ENCODE measurements at places on chromosomes 2 and 18.

- DNase-seq, result peak; percentile 78
Observed at GRCh38 chr2:219277703-219278654, 1.2 kb upstream of the DNAJB2 start.

DNA sequence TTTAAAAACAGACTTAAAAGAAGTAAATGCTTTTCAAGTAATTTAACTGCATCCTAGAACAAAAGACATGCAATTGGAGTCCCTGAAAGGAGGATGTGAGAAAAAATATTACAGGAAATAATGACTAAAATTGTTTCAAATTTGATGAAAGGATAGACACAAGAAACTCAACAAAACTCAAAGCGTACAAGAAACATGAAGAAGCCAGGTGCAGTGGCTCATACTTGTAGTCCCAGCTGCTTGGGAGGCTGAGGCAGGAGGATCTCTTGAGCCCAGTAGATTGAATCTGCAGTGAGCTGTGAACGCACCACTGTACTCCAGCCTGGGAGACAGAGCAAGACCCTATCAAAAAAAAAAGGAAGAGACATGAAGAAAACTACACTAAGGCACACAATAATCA lies 118.1 kb upstream of the SLC39A10 start:
- no peak for DNase-seq

DNA sequence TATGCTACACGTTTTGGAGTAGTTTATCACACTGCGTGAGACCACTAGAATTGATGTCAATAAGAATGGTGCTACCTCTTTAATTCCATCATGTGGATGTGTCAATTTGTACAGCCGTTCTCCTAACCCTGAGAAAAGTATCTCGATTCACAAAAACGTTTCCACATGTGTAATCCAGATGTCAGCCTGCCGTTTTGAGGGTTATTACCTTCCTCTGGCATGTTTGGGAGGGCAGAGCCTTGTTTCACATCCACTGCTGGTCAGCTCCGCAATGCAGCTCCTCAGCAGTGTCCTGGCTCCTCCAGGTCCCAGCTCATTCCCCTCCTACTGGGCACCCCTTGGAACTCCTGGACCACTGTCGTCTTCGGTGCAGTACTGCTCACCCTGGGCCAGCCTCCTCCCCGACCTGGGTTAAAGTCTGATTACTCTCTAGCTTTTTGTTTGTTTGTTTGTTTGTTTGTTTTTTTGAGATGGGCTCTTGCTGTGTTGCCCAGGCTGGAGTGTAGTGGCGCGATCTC lies 34.6 kb downstream of the COPS7B start:
- DNase-seq, result no peak

DNA sequence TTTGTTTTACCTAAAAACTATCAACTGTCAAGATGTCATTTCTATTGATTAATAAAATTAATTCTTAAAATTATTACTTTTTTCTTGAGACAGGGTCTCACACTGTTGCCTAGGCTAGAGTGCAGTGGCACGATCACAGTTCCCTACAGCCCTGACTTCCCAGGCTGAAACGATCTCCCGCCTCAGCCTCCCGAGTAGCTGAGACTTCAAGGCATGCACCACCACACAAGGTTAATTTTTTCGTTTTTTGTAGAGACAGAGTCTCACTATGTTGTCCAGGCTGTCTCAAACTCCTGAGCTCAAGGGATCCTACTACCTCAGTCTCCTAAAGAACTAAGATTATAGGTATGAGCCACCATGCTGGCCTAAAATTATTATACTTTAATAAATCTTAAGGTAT lies 18.7 kb downstream of the HNRNPLL start:
- no peak for DNase-seq

DNA sequence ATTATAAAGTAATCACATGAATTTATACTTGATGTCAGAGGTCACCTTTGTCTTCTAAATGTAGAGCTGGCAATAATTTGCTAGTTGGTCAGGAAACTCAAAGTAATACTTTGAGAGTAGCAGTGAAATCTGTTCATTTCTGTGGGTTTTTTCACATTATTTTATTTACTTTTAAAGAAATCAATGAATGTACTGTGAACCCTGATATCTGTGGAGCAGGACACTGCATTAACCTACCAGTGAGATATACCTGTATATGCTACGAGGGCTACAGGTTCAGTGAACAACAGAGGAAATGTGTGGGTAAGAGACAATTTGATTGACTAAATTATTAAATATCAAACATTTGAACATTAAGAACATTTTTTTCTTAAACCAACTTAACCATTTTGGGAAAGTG lies 203.0 kb upstream of the RASGRP3 start:
- DNase-seq, result no peak

- DNase-seq, result no peak
Observed at GRCh38 chr2:9166579-9167377, 39.8 kb upstream of the ASAP2 start.

- DNase-seq, result no peak
Observed at GRCh38 chr2:10973766-10974165, 62.0 kb downstream of the KCNF1 start.

GRCh38 chr2:160630801-160631590 lies 137.4 kb upstream of the RBMS1 start:
- DNase-seq, result no peak

- DNase-seq, result no peak
Observed at GRCh38 chr2:239756031-239756789, 268.9 kb downstream of the NDUFA10 start.

GRCh38 chr2:50535971-50536759 lies 495.8 kb downstream of the NRXN1 start:
- no peak for DNase-seq

- no peak for DNase-seq
Observed at GRCh38 chr2:85012431-85012830, 41.5 kb downstream of the KCMF1 start.

- peak; percentile 73 for DNase-seq
Observed at GRCh38 chr2:28390241-28390745, 2.4 kb upstream of the FOSL2 start.

DNA sequence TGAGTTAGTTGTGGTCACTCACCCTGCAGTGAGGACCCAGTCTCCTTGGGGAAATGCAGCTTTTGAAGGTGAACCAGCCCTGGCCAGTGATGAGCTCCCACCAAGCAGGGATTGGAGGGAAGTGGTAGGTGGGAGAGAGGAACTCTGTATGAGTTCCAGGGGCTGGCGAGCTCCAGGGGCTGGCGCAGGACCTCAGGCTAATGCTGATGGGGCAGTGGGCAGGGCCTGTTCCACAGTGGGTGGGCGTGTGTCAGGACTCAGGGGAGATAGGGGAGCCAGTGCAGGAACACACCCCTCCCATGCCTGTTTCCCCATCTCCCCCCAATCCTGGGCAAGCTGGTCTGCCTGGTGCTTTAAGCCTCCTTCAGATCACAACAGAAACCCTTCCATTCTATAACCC lies 208.4 kb downstream of the DYSF start:
- no peak for DNase-seq

- DNase-seq, result no peak
Observed at GRCh38 chr2:130352237-130352636, 3.6 kb upstream of the PTPN18 start.

GRCh38 chr18:42525905-42526304 lies 570.9 kb downstream of the PIK3C3 start:
- DNase-seq, result no peak

- peak; percentile 6 for DNase-seq
Observed at GRCh38 chr2:97849881-97850528, 136.6 kb downstream of the ZAP70 start.

DNA sequence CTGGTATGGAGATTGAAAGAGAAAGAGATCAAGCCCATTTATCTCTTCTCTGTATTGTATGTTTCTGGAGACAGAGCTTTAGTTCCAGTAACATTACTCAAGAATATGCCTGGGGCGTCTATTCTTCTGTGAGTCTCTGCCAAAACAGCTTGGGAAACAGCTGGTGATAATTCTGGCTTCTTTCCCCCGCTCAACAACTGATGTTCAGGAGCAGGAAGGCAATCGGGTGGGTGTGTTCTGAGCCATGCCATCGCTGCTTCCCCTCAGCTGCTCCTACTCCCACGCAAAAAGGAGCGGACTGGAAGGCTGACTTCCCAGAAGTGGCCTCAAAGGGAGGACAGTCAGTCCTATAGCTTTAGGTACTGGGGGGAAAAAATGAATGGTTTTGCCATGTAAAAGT lies 695.1 kb downstream of the PLCL1 start:
- no peak for DNase-seq

- no peak for DNase-seq
Observed at GRCh38 chr2:32594573-32594972, 33.3 kb upstream of the TTC27 start.

DNA sequence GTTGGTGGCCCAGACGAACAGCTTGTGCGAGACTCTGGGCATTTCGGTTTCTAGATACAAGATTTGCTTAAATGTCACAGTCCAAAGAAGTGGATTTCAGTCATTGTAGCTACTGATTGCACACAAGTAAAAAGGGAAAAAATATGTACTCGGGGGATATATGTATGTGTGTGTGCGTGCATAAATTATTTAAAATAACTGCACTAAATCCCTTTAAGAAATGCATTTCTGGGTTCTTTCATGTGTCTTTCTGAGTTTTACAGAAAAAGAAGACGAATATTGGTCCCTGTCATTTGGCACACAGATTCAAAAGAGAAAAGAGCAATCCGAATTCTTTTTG lies 2.1 kb upstream of the EPHA4 start:
- no peak for DNase-seq

GRCh38 chr2:202530038-202530437 lies 104.7 kb upstream of the FAM117B start:
- DNase-seq, result no peak

DNA sequence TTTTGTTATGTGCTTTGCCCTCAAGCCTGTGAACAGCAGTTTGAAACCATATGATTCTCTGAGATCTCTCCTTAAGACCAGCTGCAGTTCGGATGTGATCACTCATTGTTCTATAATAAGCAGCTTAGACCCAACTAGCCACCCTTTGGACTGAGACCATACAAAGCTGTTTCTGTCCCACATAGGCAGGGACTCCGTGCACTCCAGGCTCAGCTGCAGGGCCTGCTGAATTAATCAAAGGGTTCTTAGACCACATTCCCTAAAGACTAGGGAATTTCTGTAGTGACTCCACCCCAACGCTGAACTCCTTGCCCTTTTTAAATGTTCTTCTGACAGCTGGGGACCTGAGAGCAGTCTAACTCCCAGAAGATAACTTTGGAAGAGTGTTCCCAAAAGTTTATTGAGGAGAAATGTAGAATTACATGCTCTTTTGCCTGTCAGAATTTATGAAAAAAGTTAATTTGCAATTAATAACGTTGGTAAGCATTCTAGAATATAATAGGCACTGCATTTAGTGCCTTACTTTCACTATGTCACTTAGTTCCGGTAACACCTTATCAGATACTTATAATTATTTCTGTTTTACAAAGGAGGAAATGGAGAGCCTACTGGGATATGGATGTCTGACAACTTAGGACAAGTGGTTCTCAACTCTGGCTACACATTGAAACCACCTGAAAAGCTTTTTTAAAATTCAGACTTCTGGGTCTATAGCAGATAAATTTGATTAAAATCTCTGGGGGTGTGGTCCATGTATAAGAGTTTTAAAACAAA lies 42.3 kb downstream of the GULP1 start:
- DNase-seq, result no peak

DNA sequence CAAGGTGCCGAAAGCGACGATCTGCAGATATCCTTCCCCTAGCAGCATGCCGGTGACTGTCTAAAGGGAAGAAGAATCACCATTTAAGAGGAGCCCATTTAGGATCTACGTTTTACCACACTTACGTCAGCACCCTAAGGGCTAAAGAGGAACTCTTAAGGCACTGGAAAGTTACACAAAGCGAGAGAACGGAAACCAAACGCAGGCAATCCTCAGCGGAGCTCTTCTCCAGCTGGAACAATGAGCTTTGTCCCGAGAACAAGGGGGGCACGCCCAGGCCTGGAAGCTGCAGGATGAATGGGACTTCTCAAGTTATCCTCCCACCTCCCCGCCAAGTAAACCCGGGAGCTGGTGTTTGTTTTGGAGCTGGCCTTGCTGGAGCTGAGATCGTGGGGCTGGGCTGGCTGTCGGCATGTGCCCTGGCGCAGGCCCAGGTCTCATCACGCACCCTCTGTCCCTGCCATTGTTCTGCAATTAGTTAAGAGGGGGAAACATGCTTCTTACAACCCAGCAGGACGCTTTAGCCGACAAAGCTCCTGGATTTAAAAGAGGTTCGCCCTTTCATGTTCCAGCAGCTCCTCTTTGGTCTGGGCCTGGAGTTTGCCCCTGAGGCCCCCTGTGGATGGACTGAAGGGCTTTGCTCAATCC lies 36.4 kb downstream of the PXDN start:
- no peak for DNase-seq

GRCh38 chr2:23618794-23619530 lies 234.0 kb downstream of the KLHL29 start:
- DNase-seq, result no peak

GRCh38 chr2:141805302-141805701 lies 325.5 kb downstream of the LRP1B start:
- no peak for DNase-seq

DNA sequence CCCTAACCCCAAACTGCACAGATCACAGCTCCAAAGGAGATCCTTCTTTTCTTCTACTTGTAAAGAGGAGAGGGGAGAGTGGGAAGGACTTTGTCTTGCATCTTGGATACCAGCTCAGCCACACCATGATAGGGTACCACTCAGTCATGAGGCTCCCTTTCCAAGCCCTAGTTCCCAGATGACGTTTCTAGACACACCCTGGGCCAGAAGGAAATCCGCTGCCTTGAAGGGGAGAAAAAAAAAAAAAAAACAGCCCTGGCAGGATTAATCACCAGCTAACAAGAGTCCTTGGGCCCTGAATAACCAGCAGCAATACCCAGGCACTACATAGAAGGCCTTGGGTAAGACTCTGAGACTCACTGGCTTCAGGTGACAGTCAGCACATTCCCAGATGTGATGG lies 36.9 kb downstream of the ST8SIA3 start:
- DNase-seq, result no peak

DNA sequence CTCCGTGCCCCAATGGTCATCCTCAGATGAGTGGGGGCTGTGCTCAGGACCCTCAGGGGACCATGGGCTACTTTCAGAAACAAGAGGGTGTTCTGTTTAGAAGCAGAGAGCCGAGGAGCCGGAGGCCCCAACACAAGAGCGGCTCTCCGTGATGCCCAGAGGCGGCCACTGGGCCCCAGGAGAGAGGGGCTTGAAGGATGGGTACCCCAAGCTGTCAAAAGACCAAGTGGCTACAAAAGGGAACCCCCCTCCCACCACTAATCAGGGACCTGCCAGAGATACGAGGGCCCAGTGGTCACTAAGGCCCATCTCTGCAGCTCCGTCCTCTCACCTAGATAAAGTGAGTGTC lies 93.6 kb downstream of the HDAC4 start:
- no peak for DNase-seq

- DNase-seq, result no peak
Observed at GRCh38 chr2:224552771-224553170, 32.4 kb downstream of the CUL3 start.

GRCh38 chr2:61214171-61214570 lies 52.2 kb downstream of the C2orf74 start:
- no peak for DNase-seq

GRCh38 chr2:128412181-128412871 lies 93.7 kb upstream of the HS6ST1 start:
- no peak for DNase-seq

GRCh38 chr2:142873831-142874287 lies 3.6 kb upstream of the KYNU start:
- no peak for DNase-seq

- DNase-seq, result no peak
Observed at GRCh38 chr2:102063487-102063911, 71.7 kb downstream of the IL1R2 start.
